Osteoblast (primary cell): ENCODE measurements at places on chromosomes 16 and 17. TPM values are rescaled to one million over a fixed set of nuclear protein-coding genes. Genes with fewer than 3 reads are reported as not detected.

DNA sequence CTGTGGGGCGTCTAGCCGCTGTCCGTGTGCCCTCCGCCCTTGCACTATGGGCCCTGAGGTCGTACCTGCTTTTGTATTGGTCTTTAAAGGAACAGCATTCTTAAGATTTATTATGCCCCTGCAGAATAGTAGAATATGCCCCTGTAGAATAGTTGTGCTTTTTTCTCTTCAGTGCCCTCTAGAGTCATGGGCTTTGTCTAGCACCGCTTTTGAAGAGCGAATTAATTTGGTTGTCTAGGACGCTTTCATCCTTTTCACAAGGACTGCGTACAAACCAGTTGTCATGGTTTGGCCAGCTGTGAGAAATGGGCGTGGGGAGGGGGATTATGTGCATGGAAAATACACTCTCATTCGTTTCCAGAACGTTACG, 621 bp downstream of the CEP95 start:
- peak; percentile 80 for DNase-seq

- DNase-seq: peak; percentile 87
Measured at GRCh38 chr17:2068031-2068518, 13.2 kb downstream of the HIC1 start.

Gene BAIAP3
- total RNA-seq: under 0.01 and 0.29 TPM in 2 replicates

DNA sequence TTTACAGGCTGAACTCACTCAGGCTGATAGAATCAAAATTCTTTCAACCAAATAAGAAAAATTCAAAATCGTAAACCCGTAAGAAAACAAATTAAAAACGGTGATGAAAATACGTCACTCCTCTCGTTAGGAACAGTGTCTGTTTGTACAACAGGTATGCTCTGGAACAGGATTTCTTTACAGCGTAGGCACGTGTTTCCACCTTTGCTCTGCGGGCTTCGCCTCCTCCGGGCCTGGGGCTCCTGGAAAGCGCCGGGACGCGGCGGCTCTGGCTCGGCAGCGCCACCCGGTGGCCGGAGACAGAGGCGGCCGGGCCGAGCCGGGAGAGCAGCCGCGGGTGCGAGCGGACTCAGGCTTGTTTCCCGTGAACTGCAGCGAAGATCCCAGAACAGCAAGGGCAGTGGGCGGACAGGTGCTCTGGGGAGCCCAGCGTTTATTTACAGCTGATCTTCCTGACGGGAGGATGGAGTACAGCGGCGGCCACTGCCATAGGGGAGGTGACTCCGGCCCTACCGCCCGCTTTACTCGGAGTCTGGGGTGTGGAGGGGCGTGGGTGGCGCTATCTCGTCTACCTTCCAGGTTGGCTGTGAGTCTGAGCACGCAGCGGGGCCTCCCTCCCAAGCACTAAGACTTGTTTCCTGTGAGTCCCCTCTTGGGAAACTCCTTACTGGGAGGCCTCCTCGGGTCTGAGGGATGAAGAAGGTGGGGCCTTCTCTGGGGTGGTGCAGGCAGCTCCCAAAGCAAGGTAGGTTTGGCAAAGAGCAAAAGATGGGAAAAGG, 40.5 kb upstream of the ATP2A3 start:
- peak; percentile 93 for DNase-seq

Gene NPIPA5
- 3.2 and 5.4 TPM in 2 replicates for total RNA-seq

GRCh38 chr16:24853830-24854229, 8.1 kb downstream of the SLC5A11 start:
- DNase-seq: peak; percentile 90

Gene PRSS8
- total RNA-seq: not detected in 2 replicates

DNA sequence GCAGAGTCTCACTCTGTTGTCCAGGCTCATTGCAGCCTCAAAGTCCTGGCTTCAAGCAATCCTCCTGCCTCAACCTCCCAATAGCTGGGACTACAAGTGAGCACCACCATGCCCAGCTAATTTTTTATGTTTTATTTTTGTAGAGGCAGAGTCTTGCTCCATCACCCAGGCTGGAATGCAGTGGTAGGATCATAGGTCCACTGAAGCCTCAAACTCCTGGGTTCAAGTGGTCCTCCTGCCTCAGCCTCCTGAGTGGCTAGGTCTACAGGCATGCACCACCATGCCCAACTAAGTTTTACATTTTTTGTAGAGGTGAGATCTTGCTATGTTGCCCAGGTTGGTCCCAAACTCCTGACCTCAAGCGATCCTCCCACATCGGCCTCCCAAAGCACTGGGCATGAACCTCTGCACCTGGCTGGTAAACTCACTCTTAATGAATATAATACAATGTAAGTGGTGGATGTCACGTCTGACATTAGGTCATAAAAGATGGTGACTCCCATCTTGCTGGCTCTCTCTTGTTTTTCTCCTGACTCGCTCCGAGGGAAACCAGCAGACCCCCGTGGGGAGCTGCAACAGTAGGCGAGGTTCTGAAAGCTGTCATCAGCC, 126.2 kb downstream of the IRX3 start:
- DNase-seq: no peak

Gene TP53TG3E
- total RNA-seq: under 0.01 TPM in 1 of 2 replicates, not detected in the other

Gene SLC9A5
- total RNA-seq: 2.9 and 3.6 TPM in 2 replicates
